ENCODE measurements at places on chromosomes 3 and 15.

- no peak for DNase-seq
These were observed 69.4 kb downstream of the SCN10A start for GRCh38 chr3:38746641-38747040.

- DNase-seq, result no peak
These were observed 755 bp downstream of the CD200R1 start for GRCh38 chr3:112974178-112974517.

DNA sequence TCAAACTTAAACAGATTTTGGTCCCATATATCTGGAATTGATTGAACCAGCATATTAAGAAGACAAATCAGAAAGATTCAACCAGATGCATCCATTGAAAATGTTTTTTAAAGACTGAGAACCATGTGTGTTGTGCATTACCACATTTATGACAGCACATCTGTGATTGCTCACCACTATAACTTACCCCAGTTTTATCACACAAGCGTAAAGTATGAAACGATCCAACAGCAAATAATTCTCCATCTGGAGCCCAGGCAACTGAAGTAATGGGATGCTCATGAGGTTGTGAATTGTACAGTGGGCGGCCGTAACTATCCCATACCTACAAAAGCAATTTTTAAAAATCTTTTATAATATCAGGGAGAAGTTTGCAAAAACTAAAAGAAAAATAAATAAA, 43.2 kb downstream of the IFT80 start:
- DNase-seq, result no peak

GRCh38 chr3:52879581-52879980, 17.8 kb downstream of the STIMATE start:
- DNase-seq, result no peak

DNA sequence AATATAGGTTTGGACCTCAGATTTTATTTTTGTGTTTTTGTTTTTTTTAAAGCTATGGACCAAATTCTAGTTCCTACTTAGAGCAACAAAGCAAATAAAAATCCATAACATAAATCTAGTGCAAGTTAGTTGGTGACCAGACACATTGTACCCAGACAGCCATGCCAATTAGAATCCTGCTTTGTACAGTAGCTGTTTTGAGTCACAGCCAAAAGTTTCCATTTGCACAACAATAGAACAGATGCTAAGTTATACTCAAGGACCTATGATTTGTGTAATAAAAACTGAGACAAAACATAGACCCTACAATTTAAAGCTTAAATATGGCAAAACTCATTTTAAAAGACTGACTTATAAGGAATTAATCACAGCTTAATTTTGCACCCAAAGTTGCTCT, 513.1 kb upstream of the CBLB start:
- DNase-seq, result peak; percentile 56

GRCh38 chr3:190261015-190261414, 61.2 kb downstream of the CLDN1 start:
- DNase-seq, result no peak

DNA sequence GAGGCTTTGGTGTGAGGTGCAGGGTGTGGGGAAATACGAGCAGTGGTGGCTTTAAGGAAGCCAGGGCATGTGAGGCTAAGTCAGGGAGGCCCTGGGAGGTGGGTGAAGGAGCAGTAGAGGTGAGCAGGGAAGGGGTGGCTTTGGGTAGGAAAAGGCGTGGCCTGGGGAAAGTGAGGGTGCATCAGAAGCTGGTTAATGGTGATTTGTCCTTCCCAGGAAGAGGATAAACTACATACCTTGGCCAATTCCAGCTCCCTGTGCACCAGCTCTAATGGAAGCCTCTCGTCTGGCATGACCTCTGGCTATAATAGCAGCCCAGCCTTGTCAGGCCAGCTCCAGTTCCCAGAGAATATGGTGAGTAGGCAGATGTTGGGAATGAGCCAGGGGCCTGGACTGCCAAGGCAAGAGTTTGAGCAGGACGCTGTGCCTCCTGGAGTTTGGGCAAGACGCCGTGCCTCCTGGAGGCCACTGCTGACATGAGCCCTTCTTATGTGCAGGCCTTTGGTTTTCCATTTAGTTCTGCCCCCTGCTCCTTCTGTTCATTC, 41.3 kb downstream of the CDAN1 start:
- no peak for DNase-seq

DNA sequence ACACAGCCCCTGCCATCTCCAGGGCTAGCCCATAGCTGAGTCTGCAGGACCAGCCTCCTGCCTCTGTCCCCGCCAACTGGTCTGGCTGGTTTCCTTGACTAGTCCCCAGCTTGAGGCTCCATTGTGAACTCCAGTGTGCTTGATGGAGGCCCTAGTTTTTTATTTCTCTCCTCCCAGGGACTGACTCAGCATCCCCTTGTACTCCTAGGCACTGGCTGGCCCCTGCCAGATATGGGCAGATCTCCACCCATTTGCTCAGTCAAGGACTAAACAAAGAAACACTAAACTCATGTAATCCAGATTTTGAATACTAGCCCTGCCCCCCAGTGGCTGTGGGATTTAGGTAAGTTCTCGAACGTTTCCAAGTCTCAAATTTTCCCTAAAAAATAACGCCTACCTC, 415.4 kb upstream of the RORA start:
- DNase-seq, result no peak

DNA sequence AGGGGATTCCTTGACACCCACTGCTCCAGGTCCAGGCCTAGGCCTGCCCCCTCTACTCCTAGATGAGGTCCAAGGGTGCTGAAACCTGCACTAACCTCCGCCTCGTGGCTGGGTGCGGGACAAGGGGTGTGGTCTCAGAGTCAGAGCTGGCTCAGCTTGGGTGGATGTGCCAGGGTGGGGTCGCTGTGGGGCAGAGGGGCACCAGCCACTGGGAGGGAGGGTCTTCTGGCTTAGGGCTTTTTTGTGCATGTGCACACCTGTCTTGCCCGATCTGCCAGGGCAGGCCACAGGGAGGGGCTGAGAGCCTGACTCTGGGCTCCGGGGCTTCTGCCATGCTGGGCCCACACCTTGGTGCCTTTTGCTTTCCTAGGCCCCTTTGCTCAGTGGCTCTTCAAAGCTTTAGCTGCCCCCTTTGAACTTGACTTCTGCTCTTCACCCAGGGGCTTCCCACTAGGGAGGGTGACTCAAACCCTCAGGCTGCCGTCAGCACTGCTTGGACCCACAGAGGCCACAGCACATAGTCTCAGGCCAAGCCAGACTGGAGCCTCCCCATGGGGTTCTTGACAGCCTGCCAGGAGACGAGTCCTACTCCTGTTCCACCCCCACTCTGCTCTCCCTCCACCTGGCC, 73.0 kb downstream of the KLF13 start:
- DNase-seq, result no peak

- DNase-seq, result no peak
These were observed 45.1 kb downstream of the IL17RD start for GRCh38 chr3:57120040-57120439.

GRCh38 chr3:25573386-25574171, 91.1 kb downstream of the TOP2B start:
- DNase-seq, result no peak

DNA sequence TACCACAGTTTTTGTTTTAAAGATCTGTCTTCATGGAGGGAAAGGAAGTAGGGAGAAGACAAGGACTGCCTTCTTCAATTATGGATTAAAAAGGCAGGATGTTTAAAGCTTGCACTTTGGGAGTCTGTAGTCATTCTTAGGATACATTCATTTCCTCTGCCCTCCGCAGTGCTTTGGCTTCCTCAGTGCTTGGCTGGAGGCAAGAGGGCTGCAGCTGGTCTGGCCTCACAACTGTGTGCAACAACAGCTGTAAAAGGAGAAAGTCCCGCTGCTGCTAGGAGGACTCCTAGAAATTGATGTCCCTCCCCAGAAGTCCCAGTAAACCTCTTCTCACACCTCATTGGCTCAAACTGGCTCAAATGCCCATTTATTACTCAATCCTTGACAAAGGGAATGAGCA, 54.4 kb upstream of the PPP2R3A start:
- no peak for DNase-seq

DNA sequence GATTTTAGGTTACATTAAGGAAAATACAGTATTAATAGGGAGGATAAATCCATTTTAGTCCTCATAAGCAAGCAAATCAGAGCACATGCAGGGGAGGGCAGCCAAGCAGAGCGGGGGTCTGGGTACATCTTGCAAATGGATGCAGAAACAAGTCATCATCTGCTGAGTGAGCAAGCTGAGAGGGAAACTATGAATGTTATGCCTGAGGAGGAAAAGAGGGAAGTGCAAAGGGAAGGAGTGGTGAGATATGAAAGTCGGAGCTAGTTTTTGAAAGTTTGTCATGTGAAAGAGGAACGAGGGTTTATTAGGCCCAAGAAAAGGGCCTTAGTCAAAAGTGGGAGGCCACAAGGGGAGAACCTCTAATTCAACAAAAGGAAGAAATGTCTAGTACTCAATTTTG, 15.4 kb downstream of the PTX3 start:
- no peak for DNase-seq

DNA sequence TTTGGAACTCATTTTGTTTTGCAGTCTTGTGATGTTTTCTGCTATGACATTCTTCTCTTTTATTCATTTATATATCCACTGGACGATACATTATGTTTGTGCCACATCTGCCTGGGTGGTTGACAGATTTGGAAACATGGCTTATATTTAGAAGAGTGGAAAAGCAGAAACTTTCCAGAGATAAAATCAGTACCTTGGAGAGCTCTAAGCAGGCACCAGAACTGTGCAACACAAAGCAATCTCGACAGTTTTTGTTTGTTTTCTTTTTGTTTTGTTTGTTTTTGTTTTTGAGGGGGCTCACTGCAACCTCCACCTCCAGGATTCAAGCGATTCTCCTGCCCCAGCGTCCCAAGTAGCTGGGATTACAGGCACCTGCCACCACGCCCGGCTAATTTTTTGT, 45.5 kb downstream of the SYN2 start:
- DNase-seq, result no peak

- DNase-seq, result no peak
These were observed 92.8 kb upstream of the UBE2E1 start for GRCh38 chr3:23712656-23713559.

GRCh38 chr3:34881026-34881425, 758.3 kb upstream of the ARPP21 start:
- no peak for DNase-seq

DNA sequence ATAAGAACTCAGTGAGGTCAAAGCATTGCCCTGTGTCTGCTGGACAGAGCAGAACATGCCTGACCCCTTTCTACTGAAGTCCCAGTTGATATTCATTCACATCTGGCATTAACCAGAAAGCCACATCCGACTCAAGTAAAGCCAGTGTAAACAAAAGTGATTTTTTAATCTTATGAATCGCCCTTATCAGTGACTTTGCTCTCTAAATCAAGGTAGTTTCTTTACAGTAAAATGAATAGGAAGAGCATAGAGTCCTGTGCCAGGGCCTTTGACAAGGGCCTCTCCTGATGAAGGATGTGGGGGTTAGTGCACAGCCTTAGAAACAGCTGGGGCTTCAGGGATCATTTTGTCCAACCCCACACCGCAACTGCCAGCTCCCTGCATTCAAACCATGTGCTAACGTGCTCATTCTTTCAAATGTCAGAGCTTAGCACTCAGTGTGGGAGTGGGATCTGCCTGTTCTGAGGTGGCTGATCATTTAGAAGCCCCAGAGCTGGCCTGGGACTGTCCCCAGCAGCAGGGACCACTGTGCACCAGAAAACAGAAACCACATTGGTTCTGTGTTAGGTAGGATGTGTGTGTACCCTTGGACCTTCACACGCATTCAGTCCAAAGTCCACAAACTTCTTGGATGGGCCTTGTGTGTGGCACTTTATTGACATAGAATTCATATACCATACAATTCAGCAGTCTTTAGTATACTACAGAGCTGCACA, 55.3 kb downstream of the CCR4 start:
- no peak for DNase-seq

- DNase-seq, result no peak
These were observed 183.8 kb upstream of the THBS1 start for GRCh38 chr15:39396979-39397615.

DNA sequence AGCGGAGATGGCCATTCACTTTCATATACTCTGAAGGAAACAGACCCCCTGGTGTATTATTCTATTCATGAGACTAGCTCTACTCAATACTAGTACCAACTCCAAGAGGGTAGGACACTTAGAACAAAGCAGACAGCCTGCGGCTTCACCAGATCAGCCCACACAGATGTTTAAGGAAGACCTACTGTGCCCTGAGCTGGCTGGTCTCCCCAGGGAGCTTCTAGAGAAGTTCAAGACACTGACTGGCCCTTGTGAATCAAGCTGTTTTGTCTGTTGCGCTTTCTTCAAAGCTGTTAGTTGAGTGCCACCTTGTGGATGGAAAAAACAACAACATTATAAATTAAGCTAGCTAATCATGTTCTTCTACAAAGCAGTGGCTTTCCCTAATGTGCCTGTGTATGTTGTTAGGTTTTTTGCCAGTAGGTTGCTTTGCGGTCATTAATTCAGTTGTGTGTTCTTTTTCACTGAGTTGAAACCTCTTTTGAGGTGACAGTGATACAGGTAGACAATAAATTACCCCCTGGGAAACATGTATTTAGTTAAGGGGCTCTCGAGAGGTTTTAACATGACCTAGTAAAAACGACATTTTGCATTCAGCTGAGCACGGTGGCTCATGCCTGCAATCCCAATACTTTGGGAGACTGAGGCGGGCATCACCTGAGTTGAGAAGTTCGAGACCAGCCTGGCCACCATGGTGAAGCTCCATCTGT, 64.2 kb upstream of the MYZAP start:
- peak; percentile 86 for DNase-seq

DNA sequence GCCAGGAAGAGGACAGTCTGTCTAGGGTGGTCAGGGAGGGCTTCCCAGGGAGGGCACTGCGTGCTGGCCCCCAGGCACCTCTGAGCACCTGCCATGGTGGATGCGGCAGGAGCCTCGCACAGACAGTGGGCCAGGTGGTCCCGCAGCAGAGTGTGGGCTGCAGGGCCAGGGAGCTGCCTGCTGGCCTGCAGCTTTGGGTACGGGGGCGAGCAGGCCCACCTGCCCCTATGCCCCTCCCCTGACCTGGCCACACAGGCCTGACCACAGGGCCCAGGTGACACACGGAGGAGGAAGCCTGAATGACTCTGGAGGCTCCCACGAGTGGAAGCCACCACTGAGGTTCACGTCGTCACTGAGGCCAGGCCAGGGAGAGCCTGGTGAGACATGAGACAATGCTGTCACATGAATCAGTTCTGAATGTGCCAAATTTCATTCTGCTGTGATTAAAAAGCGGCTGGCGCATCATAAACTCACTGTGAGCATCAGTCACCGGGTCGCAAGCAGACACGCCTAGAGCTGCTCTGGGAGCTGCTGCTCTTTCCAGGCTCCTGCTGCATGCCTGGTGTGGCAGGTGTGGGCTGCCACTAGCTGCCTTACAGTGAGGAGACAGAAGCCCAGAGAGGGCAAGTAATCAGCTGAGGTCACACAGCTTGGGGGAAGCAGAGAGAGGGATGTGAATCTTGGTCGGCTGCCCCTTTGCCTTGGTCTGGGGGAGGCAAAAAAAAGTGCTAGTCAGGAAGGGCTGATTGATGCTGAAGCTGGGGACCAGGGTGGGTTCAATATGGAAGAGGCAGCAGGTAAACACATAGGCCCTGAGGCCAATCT, 39.5 kb upstream of the IQSEC1 start:
- no peak for DNase-seq

- DNase-seq, result no peak
These were observed 59.4 kb downstream of the PLOD2 start for GRCh38 chr3:146101538-146101937.

Measured in NCI-H1436 (cell line).